NCI-H2081 treated with DMSO at 0.1 percent for 48 hours (cell line): ENCODE measurements at places on chromosomes 13 and 19.

DNA sequence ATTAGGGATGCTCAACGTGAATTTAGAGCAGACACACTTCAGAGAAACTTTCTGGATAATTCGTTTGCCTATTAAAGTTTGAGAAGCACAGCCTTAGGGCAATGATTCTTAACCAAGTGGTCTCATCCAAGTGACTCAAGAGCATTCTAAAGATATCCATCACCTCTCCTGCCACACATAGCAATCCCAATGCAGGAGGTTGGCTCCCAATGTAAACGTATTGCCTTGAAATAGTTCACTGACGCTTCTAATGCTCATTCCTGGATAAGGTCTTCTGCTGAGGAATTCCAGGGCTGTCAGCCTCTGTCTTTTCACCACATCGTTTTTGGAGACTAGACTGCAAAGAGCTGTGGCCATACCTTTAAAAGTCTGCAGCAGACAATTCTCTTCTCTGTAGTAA lies 279.8 kb upstream of the DACH1 start:
- DNase-seq = no peak

- DNase-seq = no peak
Observed at GRCh38 chr13:83621765-83622421, 260.4 kb downstream of the SLITRK1 start.

GRCh38 chr13:23628765-23629565 lies 58.8 kb downstream of the TNFRSF19 start:
- DNase-seq = no peak

DNA sequence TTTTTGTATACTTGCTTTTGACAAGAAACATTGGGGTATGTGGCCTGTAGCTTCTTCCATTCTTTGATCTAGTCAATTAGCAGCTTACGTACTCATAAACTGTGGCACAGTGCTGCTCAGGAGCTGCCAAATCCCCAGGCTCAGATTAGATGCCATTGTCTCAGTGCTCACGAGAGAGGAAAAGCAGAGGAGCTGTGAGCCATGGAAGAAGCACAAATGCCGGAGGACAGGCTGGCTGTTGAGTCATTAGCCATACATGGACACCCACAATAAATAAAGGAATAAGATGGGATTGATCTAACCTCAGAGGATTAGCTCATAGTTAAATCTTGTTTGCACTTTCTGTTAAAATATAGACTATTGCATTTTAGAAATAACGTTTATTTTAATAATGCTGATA lies 121.7 kb downstream of the POSTN start:
- no peak for DNase-seq

GRCh38 chr13:38895075-38895474 lies 95.6 kb downstream of the STOML3 start:
- DNase-seq = no peak

DNA sequence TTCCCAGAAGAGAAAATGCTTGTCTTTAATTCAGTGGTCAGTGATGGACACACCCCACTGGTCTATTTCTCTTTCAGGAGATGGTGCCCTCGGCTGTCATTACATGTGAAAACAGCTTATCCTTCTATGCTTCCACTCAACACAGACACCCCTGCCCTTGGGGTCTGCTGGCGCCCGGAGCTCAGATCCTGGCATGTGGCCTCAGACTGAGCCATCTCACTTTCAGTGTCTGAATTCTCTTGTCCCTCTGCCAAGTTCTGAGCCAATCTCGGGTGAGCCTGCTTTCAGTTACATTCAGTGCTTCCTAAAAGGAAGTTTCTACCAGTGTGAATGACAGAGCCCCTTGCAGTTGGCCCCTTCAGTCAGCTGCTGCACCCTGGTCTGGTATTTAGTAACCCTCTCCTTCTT lies 293.6 kb downstream of the DNAJC15 start:
- DNase-seq = no peak

- no peak for DNase-seq
Observed at GRCh38 chr13:27004866-27005265, 166.7 kb downstream of the USP12 start.

DNA sequence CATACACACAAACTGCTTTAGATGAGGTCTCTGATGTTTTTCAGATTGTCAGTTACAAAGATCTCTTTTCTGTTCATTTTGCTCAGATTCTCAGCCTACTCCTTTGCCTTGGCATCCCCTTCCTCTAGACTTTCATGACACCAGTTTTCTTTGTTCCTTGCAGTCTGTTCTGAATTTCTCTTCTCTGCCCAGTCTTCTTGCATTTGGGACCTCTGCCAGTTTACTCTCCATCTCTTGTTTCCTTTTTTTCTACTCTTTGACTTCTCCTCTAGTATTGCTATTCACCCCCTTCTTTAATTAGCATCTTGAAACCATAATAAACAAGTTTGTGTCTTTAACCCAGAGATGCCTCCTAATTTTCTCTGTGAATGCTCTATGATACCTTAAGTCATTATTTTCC lies 26.1 kb downstream of the EDNRB start:
- no peak for DNase-seq

GRCh38 chr19:51651216-51651846 lies 4.7 kb upstream of the SIGLEC14 start:
- no peak for DNase-seq

- DNase-seq = no peak
Observed at GRCh38 chr13:52164989-52165388, 5.6 kb upstream of the NEK3 start.

GRCh38 chr19:17423429-17424208 lies 3.8 kb downstream of the MVB12A start:
- DNase-seq = no peak

- peak; percentile 62 for DNase-seq
Observed at GRCh38 chr13:106349080-106349931, 186.2 kb downstream of the EFNB2 start.

DNA sequence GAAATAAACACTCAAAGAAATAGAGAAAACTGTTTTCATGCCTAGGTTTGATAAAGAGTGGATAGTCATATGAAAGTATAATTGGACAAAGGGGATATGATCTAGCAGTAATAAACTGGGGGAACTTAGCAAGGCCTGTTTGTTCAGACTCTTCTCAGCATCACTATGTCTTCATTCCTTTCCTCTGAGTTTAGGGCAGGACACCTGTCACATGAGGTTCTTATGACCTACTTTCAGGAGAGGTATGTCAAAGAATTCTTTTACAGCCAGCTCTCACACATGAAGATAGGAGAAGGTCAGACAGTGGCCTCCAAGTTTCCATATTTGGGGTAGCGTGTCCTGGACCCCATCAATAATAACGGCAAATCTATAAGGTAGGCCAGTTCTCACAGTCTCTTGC lies 11.4 kb upstream of the RFXAP start:
- DNase-seq = no peak

GRCh38 chr19:5534787-5535586 lies 32.8 kb downstream of the TINCR start:
- DNase-seq = no peak

GRCh38 chr19:3753631-3754410 lies 7.7 kb downstream of the APBA3 start:
- no peak for DNase-seq

- no peak for DNase-seq
Observed at GRCh38 chr13:33207615-33207961, 78.0 kb downstream of the STARD13 start.

DNA sequence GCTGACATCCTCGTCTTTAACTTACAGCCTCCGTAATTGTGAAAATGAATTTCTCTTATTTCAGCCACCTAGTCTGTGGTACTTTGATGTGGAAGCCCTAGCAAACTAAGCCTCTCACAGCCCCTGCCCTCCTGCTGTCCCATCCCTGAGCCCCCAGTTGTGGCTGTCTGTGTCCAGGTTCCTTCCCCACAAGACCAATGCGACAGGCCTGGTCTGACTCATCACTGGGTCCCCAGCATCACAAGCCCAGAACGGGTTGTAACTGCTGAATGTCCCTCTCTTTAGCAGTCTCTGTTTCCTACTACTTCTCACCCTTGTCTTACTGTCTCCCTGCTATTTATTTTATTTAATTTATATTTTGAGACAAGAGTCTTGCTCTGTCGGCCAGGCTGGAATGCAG lies 5.7 kb downstream of the POU2F2 start:
- DNase-seq = no peak

GRCh38 chr19:33691736-33692135 lies 70.0 kb downstream of the CHST8 start:
- no peak for DNase-seq

DNA sequence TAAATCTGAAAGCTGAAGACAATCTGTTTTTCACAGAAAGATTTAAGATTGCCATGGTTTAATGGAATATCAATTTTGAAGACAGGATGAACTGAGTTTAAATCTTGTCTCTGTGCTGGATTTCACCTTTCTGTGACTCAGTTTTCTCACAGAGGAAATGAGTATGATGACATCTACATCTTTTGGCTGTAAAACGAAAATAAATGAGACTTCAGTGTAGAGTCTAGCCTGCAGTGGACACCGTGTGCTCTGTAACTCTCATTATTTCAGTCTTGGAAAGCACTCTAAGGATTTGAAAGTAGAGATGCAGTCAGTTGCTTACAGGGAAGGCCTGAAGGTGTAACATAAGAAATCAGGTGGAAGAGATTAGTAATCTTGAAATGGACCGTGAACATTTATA lies 150.4 kb downstream of the NALCN start:
- no peak for DNase-seq

DNA sequence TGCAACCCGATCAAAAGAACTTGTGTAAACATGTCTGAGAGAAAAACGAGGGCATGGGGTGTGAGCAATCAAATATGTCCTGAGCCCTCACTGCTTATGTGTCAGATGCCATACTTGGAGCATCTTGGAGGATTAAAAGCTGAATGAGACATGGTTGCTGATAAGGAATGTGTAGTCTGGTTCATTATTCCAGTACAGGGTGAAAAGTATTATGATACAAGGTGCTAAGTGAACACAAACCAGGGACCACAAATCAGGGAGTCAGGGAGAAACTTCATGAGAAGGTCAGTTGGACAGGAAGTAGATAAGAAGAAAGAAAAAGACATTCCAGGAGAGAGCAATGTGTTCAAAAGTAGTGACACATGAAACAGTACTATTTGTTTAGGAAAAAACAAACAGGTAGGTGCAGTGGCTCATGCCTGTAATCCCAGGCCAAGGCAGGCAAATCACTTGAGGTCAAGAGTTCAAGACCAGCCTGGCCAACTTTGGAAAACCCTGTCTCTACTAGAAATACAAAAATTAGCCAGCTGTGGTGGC lies 2.0 kb upstream of the RCBTB1 start:
- no peak for DNase-seq

- no peak for DNase-seq
Observed at GRCh38 chr19:38759590-38760003, 13.7 kb downstream of the LGALS7 start.

GRCh38 chr13:106570299-106570852 lies 2.4 kb upstream of the ARGLU1 start:
- DNase-seq = no peak

- no peak for DNase-seq
Observed at GRCh38 chr19:34513767-34514166, 32.2 kb downstream of the WTIP start.

GRCh38 chr13:37443538-37443937 lies 155.0 kb downstream of the POSTN start:
- DNase-seq = no peak

DNA sequence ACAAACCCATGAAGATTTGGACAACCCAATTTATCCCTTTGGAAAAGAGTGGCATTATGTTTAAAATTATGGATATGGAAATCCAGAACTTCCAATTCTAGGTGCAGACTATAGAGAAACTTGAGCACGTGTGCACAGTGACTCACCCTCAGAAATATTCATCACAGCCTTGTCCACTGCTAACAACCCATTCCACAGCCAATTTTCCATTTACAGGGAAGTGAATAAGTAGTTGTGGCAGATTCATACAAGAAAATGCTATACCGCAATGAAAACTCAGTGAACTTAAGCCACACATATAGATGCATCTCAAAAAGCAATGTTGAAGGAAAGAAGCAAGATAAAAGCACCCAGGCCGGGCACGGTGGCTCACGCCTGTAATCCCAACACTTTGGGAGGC lies 133.3 kb downstream of the USP12 start:
- no peak for DNase-seq

GRCh38 chr13:99895444-99896368 lies 75.9 kb downstream of the ZIC5 start:
- no peak for DNase-seq

- no peak for DNase-seq
Observed at GRCh38 chr19:4449639-4450028, 8.0 kb downstream of the UBXN6 start.

GRCh38 chr19:33225458-33225926 lies at the start of gene SLC7A10:
SLC7A10 (minus strand) TSS chr19:33225850; CDS start chr19:33225703, 147 bp downstream.
- DNase-seq = no peak

- no peak for DNase-seq
Observed at GRCh38 chr13:79295906-79296706, 109.9 kb downstream of the RBM26 start.

DNA sequence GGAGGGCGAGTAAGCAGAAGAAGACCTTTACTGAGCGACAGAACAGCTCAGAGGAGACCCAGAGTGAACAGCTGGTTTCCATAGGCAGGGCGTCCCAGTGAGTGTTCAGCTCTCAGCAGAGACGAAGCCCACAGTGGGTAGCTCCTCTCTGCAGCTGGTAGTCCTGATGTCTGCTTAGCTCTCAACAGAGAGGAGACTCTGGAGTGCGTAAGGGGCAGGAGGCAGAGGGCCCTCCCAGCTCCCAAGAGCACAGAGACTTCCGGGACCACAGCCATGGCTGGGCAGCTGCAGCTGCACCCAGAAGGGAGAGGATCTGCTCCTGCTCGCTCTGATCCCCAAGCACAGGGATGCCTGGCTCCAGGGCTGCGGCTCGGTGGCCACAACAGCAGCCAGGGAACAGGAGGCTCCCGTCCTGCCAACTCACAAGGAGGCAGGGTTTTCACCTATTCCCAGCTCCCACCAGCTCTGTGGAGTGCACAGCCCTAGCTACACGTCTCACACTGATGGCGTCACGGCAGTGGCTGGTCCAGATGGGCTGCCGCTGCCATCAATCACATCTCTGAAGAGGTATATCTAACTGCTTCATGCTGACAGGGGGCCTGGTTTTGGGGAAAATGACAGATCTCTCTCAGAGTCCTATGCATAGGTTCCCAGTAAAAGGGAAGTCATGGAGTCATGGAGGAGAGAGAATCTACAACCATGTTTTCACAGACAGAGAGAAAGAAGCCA lies 2660.1 kb upstream of the PCDH20 start:
- no peak for DNase-seq

DNA sequence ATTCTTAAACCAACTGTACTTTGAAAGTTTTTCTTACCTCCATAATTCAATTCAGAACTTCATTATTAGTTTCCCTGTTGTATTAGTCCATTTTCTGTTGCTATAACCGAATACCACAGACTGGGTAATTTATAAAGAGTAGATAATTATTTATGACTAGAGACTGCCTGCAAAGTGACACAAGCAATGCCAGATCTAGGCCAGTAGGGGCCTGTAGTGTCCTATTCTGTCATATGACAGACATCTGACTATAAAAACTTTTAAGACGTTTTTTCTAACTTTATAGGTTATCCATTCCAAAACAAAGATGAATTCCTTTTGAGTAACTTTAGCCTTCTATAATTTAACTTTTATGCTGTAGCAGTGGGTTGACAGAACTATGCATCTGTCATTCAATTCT lies 2783.8 kb downstream of the PCDH9 start:
- DNase-seq = no peak
